Skin of body (tissue), 3 donors: ENCODE measurements at places on chromosomes 7 and 10. TPM values are rescaled to one million over a fixed set of nuclear protein-coding genes. Genes with fewer than 3 reads are reported as not detected.

DNA sequence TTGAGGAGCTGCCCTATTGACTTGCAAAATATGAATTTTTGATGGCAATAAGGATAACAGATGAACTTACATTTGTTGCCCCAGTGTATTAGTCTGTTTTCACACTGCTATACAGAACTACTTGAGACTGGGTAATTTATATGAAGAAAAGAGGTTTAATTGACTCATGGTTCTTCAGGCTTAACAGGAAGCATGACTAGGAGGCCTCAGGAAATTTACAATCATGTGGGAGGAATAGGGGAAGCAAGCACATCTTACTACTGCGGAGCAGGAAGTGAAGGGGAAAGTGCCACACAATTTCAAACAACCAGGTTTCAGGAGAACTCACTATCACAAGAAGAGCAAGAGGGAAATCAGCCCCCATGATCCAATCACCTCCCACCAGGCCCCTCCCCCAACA lies 57.9 kb downstream of the ZNF22 start:
- DNase-seq = no peak

- peak; percentile 17 for DNase-seq
These were observed 613 bp downstream of the OAT start for GRCh38 chr10:124417895-124418725.

DNA sequence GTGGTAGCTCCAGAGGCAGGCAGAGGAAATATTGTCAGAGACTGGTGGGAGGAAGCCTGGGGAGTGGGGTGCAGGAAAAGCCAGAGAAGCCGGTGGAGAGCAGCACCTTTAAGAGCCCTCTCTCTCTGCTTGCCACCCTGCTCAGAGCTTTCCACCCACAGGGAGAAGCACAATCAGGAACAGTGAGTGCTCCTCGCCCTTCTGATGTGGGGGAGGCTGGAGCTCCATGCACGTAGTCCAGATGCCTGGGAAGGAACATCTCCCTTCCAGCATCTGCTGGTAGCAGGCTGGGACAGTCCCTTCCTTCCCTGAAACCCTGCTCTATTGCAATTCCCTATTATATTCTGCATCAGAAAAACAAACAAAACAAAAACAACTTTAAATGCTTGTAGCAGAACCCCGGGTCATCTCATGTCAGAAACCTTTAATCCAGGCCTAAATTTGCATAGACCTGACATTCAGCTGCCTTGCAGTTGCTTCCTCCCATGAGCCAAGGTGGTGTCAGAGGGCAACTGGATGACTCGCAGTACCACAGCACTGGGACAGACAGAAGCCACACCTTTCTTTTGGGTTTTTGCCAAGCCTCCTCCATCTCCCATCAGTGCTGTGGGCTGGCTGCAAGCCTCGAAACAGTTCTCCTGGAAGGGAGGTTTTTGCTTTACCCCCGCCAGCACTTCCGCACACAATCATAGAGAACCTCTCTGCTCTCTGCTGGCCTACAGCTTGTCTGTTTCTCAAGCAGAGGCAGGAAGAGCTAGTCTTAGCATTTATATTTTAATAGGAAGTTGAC lies 13.1 kb downstream of the AVPI1 start:
- no peak for DNase-seq

The TYW1B gene
- 4.5 TPM for total RNA-seq

DNA sequence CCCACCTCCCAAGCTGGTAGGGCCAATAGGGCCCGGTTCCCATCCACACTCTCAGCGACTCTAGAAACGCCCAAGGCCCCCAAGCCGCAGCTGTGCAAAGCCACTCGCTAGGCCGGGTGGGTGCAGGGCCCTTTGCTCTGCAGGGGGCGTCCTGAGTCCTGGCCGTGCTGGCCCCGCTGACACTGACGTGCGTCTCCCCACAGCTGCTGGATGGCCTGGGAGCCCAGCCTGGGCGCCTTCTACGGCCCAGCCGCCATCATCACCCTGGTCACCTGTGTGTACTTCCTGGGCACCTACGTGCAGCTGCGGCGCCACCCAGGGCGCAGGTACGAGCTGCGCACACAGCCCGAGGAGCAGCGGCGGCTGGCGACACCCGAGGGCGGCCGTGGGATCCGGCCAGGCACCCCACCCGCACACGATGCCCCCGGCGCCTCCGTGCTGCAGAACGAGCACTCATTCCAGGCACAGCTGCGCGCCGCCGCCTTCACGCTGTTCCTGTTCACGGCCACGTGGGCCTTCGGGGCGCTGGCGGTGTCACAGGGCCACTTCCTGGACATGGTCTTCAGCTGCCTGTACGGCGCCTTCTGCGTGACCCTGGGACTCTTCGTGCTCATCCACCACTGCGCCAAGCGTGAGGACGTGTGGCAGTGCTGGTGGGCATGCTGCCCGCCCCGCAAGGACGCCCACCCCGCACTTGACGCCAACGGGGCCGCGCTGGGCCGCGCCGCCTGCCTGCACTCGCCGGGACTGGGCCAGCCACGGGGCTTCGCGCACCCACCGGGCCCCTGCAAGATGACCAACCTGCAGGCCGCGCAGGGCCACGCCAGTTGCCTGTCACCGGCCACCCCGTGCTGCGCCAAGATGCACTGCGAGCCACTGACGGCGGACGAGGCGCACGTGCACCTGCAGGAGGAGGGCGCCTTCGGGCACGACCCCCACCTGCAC lies 31.6 kb upstream of the KNDC1 start:
- no peak for DNase-seq
